ENCODE measurements at places on chromosomes 6 and 20. TPM values are rescaled to one million over a fixed set of nuclear protein-coding genes. Genes with fewer than 3 reads are reported as not detected.

Gene EEF1A2
- total RNA-seq, result 454 TPM

Gene SNX3
- 111 TPM for total RNA-seq

Gene ADGRF5
- 0.17 TPM for total RNA-seq

Gene MAS1
- not detected for total RNA-seq

GRCh38 chr6:136873748-136874147 is 48.4 kb upstream of the SLC35D3 start:
- DNase-seq, result peak; percentile 12
- H3K27me3 ChIP-seq, result no peaks in the 10 kb centered on the region
- peaks cover 23% of the 10 kb centered on the region for H3K36me3 ChIP-seq
- H3K27ac ChIP-seq, result no peak overlapping the region
- H3K4me3 ChIP-seq, result no peak overlapping the region
- no peaks in the 10 kb centered on the region for H3K4me1 ChIP-seq

- H3K4me3 ChIP-seq, result no peak overlapping the region
- H3K4me1 ChIP-seq, result no peaks in the 10 kb centered on the region
- DNase-seq, result no peak
- H3K27ac ChIP-seq, result no peak overlapping the region
Measured at GRCh38 chr6:61940919-61941318, 345.1 kb downstream of the KHDRBS2 start.

DNA sequence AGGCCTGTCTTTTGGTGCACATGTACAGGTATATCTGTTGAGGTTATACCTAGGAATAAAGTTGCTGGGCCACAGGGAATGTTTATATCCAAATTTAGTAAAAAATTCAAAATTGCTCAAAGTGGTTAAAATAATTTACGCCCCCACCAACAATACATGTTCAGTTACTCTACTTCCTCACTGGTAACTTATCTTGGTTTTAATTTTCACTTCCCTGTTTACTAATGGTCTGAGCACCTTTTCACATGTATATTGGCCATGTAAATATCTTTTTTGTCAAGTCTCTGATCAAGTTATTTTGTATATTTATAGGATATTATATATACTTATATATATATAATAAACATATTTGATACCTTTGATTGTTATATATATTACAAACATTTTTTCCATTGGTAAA is 9.7 kb downstream of the PDE7B start:
- no peaks in the 10 kb centered on the region for H3K4me1 ChIP-seq
- no peaks in the 10 kb centered on the region for H3K36me3 ChIP-seq
- H3K4me3 ChIP-seq, result no peak overlapping the region
- no peak overlapping the region for H3K27ac ChIP-seq
- H3K27me3 ChIP-seq, result no peaks in the 10 kb centered on the region

- no peaks in the 10 kb centered on the region for H3K4me1 ChIP-seq
- H3K36me3 ChIP-seq, result no peaks in the 10 kb centered on the region
- no peak overlapping the region for H3K4me3 ChIP-seq
- H3K27ac ChIP-seq, result no peak overlapping the region
Measured at GRCh38 chr20:57680131-57680716, 29.6 kb downstream of the PMEPA1 start.

DNA sequence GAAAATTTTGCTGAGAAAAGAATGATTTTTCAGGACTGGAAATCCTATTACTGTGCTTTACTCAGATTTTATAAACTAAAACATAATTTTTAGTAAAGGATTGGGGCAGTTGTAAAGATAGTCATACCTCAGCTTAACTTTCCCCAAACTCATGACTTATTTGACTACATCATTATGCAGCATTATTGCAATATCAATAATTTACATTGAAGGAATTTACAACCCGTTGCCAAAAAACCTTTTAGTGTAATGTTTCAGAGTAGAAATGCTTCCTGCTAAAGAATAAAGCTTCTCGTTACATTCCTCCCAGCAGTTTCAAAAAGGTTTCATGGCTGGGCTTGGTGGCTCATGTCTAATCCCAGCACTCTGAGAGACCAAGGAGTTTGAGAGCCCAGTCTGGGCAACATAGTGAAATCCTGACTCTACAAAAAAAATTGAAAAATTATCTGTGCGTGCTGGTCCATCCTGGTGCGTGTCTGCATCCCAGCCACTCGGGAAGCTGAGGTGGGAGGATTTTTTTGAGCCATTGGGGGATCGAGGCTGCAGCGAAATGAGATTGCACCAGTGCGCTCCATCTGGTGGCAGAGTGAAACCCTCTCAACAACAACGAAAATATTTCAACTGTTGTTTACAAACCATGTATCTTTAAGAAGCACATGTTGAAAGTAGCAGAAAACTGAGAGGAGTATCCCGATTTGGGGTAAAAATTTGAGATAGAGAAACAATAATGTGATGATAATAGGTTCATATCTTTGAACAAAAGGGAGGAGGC is 4.4 kb downstream of the AMD1 start:
- no peak overlapping the region for H3K27ac ChIP-seq
- H3K4me1 ChIP-seq, result peaks cover 14% of the 10 kb centered on the region
- no peaks in the 10 kb centered on the region for H3K36me3 ChIP-seq
- no peak for DNase-seq

Measured in HCT116 (cell line).